ENCODE measurements at places on chromosomes 5 and 9.

DNA sequence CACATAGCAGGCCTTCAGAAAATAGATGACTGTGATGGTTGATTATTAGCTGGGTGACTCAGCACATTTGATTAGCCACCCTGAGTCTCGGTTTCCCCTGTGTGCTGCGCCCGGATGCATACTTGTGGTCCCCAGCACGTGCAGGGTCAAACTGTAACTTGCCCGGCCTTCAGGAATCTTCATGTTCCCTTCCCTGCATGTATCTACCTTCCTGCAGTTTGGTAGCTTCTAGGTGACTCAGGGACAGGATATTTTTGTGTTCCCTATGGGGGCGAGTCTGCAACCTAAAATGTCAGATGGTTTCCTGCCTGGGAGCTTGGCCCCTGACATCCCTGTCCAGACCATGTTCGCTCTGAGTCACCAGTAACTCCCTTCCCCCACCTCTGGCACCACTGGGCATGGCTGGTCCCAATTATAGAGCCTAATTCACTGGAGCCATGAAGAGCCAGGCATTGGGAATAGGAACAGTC lies 13.2 kb downstream of the PTGS1 start:
- DNase-seq, result no peak

- DNase-seq, result no peak
These were observed 216.0 kb downstream of the KDM4C start for GRCh38 chr9:6973762-6974161.

DNA sequence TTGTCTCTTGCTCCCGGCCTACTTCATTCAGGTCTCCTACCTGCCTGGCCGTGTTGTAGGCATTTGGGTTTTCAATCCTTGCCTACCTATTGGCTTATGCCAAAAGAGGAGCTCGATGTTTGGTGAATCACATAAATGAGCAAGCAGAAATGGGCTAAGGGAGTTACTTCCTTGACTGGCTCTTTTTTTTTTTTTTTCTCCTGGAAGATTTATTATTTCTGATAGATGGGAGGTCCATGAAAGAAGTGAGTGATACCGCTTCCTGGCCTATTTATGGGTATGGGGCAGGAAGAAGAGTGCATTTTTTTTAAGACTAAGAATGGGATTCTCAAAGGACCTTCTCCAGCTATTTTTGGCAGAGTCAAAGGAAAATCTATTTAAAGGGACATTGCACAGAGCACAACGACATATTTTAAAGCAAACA lies 294.1 kb downstream of the ARHGAP26 start:
- DNase-seq, result no peak

- DNase-seq, result no peak
These were observed 10.8 kb downstream of the RMI1 start for GRCh38 chr9:83991355-83991754.

- no peak for DNase-seq
These were observed 64.9 kb downstream of the SERINC5 start for GRCh38 chr5:80190960-80191359.

DNA sequence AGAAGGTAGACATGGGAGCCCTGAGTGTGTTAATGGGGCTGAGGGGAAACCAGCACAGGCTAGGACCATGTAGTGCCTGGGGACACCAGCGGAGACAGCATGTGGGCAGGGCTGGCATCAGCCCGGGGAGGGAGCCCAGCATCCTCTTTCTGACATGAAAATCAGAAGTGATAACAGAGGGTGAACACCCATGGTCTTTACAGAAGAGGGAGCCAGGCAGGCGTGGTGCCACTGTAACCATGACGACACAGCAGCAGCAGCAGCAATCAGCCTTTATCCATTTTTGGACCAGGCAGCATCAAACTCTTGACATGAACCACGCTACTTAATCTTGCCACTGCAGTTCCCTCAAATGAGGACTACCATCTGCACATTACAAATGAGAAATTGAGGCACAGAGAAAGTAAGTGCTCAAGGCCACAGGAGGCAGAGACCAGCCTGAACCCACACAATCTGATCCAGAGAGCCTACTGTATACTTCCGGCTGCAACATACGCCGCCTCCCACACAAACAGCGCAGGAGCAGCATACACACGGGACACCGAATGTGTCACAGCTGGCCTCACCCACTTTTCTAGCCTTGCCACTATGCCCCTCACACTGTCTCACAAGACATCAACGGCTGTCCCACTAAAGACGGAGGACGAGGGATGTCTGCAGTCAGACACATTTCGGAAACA lies 23.8 kb downstream of the CAMSAP1 start:
- no peak for DNase-seq

DNA sequence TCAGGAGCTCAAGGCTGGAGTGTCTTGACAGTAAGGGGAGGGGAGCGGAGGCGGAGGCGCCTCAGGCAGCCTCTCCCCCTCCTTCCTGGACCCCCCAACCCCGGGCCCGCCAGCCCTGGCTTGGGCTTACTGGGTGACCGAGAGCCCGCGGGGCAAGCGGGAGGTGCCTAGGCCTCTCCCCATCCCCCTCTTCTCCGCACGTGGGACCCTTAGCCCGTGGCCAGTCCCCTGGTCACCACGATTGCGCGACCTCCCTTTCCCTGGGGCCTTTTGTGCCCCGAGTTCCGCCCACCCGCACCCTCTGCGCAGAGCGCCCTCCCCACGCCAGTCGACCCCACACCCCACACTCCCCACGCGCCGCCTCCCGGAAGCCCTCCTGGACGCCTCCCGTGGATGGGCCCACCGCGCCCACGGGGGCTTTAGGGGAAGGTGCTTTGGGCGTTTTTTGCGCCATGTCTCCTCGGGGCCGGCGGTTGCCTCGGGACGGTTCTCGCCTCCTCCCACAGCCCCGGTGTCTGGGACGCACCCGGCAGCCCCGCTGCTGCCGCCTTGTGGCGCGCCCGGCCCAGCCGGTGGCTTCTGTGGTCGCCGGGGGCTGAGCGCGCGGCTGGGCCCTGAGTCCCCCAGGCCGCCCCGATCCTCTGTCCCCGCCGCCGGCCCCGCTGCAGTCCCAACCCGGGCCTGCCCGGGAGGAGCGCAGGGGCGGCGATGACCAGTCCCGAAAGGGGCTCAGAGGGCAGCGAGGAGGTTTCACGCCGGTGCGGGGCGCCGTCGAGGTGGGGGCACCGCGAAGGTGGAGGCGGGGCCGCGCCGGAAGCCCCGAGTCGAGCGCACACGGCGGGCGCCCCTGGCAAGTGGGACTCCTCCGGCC lies 3.2 kb downstream of the TOR4A start:
- DNase-seq, result no peak

Data from memory B cell (primary cell).